ENCODE measurements at places on chromosomes 6 and 20. TPM values are rescaled to one million over a fixed set of nuclear protein-coding genes. Genes with fewer than 3 reads are reported as not detected.

GRCh38 chr6:24666097-24666640 is 530 bp downstream of the TDP2 start:
- no peak for DNase-seq

DNA sequence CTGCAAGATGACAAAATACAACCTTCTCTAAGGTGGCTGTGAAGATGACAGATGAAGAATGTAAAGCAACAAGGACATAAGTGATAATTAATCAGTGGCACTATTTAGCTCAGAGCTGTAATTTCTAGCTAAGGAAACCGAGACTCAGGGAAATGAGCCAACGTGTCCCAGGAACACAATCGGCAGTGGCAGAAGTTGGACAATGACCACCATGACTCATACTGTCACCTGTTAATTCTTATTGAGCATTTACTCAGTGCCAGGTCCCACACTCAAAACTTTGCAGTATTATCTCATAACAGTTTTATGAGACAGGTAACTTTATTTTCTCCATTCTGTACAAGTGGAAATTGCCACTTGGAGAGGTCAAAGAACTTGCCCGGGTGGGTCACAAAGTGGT is 55.8 kb downstream of the LAMA4 start:
- DNase-seq, result no peak

DNA sequence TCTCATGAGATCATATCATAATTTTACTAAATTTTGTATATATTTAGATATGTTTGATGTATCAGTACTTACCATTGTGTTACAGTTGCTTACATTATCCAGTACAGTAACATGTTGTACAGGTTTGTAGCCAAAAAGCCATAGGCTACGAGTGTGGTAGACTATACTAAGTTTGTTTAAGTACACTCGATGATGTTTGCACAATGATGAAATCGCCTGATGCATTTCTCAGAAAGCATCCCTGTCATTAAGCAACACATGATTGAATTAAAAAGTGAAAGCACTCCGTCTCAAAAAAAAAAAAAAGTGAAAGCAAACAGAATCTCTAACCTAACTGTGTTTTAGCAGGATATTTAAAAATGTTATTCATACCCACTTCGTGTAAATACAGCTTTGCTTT is 104.9 kb upstream of the TFAP2D start:
- DNase-seq, result no peak

GRCh38 chr6:52736145-52736544 is 27.1 kb downstream of the GSTA2 start:
- no peak for DNase-seq

ZSCAN23 gene
- 0.25 TPM for total RNA-seq

SLC12A5 gene
- total RNA-seq, result not detected

OR11A1 gene
- not detected for total RNA-seq

PHF3 gene
- total RNA-seq, result 41.0 TPM

ARG1 gene
- 201 TPM for total RNA-seq

LCA5 gene
- total RNA-seq, result 2.8 TPM
